Stimulated activated CD4-positive, alpha-beta T cell treated with anti-CD3 and anti-CD28 coated beads, TNF-alpha, amount 100 ng/mL, for 4 hours (primary cell): ENCODE measurements at places on chromosomes 11 and 22.

DNA sequence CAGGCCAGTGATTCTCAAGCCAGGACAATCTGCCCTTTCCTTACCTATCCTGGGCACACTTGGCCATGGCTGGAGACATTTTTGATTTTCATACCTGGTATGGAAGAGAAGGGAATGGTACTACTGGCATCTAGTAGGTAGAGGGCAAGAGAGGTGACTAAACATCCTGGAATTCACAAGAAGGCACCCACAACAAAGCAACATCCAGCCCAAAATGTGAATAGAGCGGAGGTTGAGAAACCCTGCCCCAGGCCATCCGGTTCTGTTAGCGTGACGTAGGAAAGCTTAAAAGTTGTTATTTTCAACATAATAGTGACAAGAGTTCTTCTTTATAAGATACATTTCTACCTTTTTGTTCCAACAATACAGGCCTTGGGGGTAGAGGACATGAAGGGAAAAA lies 114.9 kb upstream of the ALX4 start:
- no peak for DNase-seq

DNA sequence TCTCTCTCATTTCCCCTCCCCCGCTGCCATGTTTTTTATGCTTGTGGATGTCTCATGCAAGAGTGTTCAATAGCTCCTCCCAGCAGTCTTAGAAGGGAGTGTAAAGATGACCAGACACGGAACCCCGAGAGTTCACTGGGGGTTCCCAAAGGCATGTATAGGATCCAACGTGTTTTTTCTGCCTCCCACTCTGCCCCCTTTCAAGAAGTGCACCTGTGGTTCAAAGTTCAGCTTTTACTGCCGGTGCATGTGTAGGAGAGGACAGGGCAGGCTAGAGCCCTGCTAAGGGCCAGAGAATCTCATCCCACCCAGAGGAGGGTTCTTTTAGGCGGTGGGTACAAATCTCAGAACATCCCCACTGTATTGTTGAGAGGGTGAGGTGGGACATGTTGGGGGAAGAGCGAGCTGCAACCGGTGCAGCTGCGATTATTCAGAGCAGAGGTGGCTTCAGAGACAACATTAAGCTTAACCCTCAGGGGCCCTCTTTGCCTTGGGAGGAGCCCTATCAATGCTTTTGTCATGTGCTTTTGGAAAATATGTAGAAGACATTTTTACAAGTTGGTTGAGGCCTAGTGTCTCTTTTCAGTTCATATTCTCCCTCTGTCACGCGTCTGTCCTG lies 14.5 kb downstream of the MIF start:
- no peak for DNase-seq

- no peak for DNase-seq
Measured at GRCh38 chr11:104934594-104934993, 33.8 kb downstream of the CASP4 start.

DNA sequence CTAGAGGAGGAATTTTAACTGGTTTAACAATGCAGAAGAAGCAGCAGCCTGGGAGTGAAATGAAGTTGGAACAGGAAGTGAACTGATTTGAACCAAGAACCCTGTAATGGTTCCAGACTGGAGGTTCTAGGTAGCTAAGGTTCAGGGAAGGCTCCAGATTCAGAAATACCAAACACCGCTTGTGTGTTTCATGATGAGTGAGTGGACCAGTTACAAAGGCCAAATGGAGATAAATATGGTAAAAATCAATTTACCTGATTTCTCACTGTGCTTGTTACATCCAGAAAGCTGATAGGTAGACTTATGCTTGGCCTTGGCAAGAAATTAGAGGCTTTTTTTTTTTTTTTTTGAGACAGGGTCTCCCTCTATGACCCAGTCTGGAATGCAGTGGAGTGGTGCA lies 12.9 kb downstream of the ATG13 start:
- DNase-seq: no peak

DNA sequence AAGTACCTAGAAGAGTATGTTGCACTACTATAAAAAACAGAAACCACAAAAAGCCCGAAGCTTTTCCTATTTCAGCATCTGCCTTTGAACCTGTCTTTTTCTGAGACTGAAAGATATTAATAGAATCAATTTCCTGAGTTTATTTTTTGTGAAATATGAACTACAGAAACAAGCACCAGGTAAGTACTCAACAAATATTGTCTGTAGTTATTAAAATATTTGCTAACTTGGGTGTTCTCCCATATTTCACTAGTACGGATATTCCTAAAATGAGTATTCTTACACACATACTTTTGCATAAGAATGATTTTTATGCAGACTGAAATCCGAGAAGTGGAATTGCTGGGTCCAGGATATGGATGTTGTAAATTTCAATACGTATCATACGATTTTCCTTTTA lies 188.0 kb downstream of the OR4C45 start:
- DNase-seq: no peak

DNA sequence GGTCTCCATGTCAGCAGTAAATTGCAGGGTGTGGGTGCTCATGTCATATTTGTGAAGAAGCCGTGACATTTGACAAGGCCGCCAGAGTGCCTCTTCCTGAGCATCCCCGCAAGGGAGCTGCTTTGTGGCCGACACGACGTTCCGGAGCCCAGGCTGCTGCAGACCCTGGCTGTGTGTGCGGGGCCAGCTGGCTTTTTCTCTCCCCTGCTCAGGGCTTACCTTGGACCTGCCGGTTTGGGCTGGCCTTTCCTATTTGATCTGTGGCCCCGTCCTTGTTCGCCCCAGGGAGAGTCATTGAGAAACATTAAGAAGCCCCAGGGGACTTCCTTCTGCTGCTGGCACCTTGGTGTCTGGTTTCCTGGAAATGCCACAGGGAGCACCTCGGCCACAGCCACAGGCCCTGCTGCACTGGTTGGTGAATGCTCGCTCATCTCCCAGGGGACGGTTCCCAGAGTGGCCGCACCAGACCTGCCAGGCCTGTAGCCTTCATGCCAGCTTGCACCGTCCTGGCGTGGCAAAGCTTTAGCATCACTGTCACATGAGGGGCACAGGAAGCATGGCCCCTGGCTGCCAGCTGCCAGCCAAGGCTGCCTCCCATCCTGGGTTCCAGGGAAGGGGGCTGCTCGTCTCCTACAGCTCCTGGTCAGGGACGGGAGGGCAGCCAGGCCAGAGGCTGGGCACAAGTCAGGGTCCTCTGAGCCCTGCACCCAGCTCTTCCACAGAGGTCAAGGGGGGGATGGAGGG lies 5.4 kb downstream of the GRK2 start:
- DNase-seq: no peak

- no peak for DNase-seq
Measured at GRCh38 chr11:116794851-116795250, 3.2 kb upstream of the APOA5 start.

- DNase-seq: no peak
Measured at GRCh38 chr11:117545706-117546105, 218.1 kb downstream of the CEP164 start.

DNA sequence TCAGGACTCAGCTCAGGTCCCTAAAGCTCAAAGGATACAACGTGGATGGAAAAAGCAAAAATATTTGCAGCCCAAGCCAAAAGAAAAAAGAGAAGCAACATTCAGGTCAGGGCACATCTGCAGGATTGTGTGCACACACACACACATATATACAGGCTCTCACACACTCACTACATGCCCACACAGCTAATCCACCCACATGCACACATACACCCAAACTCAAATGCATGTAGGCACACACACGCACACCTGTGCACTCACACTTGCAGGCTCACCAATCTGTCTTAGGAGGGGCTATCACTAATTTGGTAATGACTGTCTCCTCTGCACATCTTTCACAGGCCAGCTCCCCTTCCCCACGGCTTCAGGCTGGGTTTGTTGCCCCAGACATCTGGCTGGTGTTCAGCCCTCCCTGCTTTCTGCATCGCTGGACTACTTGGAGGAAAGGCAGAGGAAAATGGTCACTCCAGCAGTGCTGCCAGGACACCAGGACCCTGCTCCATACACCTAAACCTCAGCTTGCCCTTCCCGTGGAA lies 103.6 kb upstream of the DRD2 start:
- DNase-seq: no peak

DNA sequence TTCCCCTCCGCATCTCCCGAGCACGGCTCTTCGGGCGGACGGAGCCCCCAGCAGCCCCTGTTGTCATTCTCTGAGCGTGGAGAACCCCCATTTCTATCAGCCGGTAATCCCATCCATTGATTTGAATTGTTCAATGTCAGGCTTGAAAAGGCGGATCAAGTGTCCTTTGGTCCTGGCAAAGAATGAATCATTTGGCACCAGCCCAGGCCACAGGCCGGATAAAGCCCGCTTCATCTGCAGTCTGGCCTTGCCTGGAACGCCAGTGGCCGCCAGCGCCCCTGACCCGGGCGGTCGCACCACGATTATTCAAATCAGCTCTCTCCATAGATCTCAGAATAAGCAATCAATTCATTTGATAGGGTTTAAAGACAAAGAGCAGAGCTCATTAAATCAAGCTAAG lies 188.9 kb downstream of the BRD1 start:
- no peak for DNase-seq

DNA sequence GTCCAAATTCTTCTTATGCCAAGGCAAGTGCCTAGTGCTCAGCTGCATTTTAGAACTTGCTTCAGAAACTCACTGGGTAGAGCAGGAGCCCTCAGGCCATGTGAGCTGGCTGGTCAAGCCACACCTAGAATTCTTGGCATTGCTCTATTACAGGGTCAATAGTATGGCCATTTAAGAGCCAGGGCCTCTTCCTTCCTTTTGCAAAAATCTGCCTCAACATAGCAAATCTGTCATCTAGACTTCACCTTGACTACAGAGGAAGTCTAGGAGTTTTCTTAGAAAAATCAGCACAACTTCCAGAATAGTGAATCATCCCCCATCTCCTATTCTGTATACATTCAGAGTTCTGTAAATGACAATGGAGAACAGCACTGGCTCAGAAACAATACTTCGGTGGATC lies 112.0 kb upstream of the TTC12 start:
- no peak for DNase-seq

GRCh38 chr11:67315325-67315909 lies 12.1 kb downstream of the SSH3 start:
- no peak for DNase-seq

DNA sequence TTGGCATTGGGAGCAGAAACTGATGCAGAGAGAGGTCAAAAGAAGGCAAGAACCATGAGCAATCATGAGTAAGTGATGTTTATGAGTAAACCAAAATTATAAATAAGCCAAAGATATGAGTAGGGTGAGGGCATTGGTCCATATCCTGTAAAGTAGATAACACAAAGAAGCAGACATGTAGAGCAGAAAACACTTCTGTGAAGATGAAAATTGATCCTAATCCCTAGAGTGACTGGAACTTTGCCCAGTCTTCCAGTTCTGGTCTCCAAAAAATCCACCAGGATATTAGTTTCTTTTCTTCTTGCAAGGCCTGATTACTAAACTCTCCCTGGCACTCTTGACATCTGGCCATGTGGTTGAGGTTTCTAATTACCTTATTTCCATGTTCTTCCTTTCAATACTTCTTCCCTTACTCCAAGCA lies 13.7 kb upstream of the DRD2 start:
- DNase-seq: no peak

DNA sequence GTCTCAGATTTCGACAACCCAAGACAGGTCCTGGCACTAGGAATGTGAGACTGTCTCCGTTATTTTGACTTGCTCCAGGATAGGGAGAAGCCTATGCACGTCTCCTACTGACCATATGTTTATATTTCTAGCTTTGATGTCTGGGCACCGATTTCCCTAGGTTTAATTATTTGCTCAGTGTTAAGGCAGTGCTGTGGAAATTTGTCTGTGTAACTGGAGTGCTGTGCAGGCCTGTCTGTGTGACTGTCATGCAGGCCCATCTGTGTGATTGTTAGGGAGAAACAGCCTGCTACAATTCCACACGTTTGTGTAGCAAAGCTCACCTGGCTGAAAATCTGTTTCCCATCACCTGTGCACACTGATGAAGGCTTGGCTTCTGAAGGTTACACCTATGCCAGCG lies 29.6 kb upstream of the HSPA8 start:
- DNase-seq: no peak

GRCh38 chr11:121110871-121111724 lies 10.1 kb downstream of the TECTA start:
- no peak for DNase-seq
